ENCODE measurements at places on chromosomes 13 and 19. TPM values are rescaled to one million over a fixed set of nuclear protein-coding genes. Genes with fewer than 3 reads are reported as not detected.

Gene PPP1R13L
- 24.4 TPM for total RNA-seq

Gene NANOS3
- not detected for total RNA-seq

Gene CBLC
- not detected for total RNA-seq

Gene UBE2L5
- total RNA-seq = not detected

Gene GJB6
- total RNA-seq = 7.0 TPM

Gene PCSK4
- 4.5 TPM for total RNA-seq

Measured in activated naive CD4-positive, alpha-beta T cell treated with anti-CD3 and anti-CD28 coated beads, Interleukin-2, amount 10 ng/mL, durations not matched to agents 5 hours and 36 hours (primary cell).